ENCODE measurements at places on chromosomes 12 and 14.

DNA sequence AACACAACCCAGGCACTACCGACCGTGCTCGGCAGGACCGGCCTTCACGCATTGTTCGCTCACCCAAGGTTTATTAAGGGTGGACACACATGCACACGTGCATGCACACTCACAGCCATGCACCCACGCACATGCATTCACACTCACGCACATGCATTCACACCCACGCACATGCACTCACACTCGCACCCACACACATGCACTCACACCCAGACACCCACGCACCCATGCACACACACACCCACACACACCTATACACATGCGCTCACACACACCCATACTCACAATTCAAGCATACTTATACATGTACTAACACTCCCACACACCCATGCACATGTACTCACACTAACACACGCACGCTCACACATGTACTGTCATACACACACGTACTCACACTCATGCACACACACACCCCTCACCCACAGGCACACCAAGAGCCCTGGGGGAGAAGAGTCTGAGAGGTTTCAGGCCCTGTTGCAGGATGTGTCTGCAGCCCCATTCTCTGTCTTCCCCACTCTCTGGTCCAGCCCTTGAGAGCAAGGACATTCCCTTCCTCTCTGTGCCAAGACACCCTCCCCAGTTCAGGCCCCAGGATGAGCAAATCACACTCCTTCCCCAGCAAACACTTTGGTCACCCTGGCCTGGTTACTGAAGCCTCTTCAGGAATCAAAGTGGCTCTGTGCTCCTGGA is 49.4 kb upstream of the BCL11B start:
- no peak for DNase-seq

DNA sequence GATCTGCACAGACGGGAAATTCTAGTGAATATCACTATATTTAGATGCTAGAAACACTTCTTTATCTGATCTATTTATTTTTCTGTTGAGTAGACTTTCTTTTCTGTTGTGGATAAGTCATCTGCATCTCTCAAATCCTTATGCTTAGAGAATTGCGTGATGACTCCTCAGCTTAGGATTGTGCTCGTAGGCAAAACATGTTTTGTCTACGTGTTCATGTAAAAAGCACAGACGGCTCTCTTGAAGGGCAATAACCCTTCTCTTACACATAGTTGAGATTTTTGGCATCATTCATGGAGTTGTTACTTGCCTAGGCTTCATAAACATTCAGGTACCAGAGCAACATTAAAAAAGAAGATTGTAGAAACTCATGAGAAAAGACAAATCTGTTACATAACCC is 18.6 kb downstream of the PPFIBP1 start:
- DNase-seq, result no peak

DNA sequence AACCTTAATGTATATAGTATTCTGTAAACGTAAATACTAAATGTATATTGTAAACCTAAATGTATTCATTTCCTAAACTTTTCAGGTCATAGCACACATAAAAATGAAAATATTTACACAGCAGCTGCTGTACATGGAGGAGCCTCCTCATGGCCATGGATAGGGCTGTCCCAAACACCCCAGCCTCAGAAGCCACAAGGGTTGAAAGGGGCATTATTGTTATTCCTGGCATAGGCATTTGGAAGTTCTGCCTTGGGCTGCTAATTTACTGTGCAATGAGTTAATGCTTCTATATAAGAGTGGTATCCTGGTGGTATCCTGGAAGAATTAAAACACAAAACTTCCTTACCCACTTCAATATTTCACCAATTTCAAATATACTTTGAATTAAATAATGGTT is 159.4 kb downstream of the SLC5A8 start:
- no peak for DNase-seq

DNA sequence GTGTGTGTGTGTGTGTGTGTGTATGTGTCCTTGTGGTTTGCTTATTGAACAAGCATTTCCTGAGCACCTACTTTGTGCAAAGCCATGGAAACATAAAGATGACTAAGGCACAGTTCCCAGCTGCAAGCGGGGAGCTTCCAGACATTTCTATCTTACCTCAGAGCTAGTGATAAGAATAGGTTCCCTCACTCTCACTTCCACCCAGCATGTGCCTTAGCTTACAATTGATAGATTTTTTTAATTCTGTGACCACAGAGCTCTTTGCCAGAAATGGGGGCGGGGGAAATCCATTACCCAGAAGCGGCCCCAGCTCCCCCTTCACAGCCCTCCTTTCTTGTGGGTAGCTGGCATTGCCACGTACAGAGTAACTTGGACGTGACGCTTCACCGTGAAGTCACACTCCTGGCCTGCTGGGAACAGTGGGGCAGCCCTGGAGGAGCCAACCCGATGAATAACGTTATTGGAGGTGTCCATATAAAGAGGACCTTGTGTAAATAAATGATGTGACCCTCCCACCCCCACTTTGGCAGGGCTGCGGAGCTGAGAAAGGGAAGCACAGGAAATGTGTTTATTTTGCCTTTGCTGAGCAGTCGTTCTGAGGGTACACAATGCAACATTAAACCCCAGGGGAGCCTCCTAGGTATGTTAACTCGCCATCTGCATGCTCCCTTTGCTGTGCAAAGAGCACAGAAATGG is 238.9 kb downstream of the CHST11 start:
- DNase-seq, result peak; percentile 67

GRCh38 chr12:121712461-121713256 is at the start of gene TMEM120B:
TSS of gene TMEM120B (plus strand) at chr12:121712752. CDS start at chr12:121712896, 144 bp downstream.
- peak; percentile 83 for DNase-seq

- no peak for DNase-seq
Observed at GRCh38 chr12:103697971-103698751, 111.1 kb downstream of the STAB2 start.

All from T-helper 17 cell (primary cell).